ENCODE measurements at places on chromosomes 16 and 17.

GRCh38 chr17:40480501-40481003, 20.9 kb downstream of the TNS4 start:
- no peak for DNase-seq

DNA sequence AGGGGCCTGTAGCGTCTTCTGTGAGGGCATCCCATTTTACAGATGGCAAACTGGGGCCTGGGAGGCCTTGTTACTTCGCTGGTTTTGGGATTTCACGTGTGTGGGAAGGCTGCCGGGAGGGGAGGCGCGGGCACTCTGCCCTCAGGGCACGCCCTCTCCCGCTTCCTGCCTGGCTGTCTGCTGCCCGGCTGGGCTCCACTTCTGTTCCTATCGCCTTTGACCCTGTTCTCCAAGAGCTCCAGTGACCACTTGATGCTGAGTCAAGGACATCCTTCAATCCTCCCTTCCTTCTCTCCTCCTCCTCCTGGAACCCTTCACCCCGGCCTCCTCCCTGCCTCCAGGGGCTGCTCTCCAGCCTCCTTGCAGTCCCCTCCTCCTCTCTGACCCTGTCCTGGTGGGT, 16.0 kb downstream of the SPNS3 start:
- no peak for DNase-seq

- no peak for DNase-seq
Measured at GRCh38 chr17:45794840-45795239, 10.7 kb downstream of the CRHR1 start.

DNA sequence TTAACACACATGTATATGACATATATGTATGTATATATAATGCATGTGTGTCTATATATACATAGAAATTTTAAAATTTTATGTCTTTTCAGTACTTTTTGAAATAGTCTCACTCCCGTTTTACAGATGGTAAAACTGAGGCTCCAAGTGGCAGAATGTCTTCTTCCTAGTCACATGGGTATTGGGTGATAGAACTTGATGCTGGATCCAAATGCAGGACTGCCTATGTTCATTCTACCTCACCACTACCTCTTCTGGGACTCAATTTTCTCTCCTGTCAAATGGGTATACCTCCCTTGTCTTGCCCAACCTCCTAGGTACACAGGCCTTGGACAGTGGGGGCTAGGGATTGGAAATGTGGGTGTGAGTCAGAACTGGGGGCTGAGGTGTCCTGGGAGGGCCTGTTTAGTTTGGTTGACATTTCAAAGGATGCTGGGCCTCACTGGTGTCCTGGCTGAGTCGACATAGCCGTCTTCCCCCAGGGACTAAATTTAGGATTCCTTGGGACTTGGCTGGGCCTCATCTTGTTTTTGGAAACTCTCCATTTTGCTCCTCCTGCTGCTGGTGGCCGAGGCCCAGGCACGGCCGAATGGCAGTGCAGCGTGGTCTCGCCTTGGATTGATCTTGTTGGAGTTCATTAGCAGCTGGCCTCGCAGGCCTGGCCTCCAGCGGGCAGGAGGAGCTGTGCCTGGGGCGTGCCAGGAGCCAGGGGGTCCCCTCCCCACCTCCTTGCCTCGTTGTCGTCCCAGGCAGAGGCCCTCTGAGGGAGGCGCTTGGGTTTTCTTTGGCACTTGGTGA, 25.9 kb downstream of the NKD1 start:
- DNase-seq: no peak

- DNase-seq: no peak
Measured at GRCh38 chr17:61313461-61314326, 85.9 kb upstream of the TBX2 start.

GRCh38 chr17:14245002-14245401, 8.3 kb upstream of the CDRT15 start:
- peak; percentile 20 for DNase-seq

DNA sequence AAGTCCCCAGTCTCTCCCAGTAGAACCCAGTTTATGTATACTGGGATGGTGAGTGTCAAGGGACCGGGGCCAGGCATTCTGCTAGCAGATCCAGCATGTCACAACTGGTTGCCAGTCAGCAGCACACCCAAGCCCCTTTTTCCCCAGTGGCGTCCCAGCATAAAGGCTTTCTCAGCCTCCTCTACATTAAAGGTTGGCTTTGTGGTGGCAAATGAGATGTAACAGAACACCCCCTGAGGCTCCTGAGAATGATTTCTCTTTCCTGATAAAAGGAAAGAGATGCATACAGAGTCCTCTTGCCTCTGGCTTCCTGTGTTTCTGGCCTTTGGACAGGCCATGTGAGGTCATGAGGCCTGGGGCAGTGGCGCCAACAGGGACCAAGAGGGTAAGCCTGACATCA, 27.9 kb downstream of the IRX6 start:
- no peak for DNase-seq

GRCh38 chr17:50209472-50210239, 8.2 kb upstream of the COL1A1 start:
- no peak for DNase-seq

- no peak for DNase-seq
Measured at GRCh38 chr17:67297454-67297960, 52.5 kb upstream of the HELZ start.

- DNase-seq: no peak
Measured at GRCh38 chr16:78655331-78656113, 556.1 kb downstream of the WWOX start.

GRCh38 chr17:10001306-10001873, 96.3 kb upstream of the RCVRN start:
- DNase-seq: no peak

- no peak for DNase-seq
Measured at GRCh38 chr16:89552913-89553312, 7.6 kb upstream of the RPL13 start.

GRCh38 chr16:75495076-75495674, at the start of gene CHST6:
TSS of gene CHST6 (minus strand) at chr16:75495441. CDS start at chr16:75479828, 15,613 bp downstream.
- no peak for DNase-seq

Measured in NCI-H1048 (cell line).